Central memory CD4-positive, alpha-beta T cell (primary cell): ENCODE measurements at places on chromosomes 3 and 15.

DNA sequence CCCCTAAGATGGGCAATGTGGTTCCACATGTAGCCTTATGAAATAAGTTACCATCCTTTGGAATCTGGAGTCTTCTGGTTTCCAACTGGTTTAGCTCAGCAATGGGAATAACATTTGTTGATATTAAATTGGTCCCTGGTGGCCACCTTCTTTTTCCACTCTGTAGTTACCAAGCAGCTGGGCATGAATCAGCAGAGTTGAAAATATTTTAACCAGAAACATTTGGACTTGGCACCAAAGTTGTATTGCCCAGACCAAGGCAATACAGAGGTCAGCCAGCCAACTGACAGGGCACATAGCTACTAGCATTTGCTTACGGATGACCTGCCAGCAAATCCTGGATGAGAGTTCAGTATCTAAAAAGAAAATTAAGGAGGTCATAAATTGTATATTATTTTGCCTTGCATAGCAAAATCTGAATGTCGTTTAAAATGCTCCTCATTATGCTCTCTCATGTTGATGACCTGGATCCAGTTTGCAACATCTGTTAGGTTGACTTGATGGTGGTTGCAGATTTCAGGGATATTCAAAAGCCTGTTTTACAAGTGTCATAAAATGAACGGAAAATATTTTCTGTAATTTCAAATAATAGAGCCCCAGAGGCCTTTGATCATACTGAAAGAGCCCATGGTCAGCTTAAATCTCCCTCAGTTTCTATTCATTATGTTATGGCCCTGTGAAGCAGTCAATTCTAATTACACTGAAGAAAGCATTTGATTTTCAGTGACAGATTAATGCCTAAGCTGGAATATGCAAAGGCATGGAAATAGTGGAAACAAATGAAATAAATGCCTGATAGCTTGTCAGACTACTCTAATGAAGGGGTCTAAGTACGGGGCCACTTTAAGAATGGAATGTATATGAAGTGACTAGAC, 54.6 kb downstream of the PPM1L start:
- DNase-seq: no peak

DNA sequence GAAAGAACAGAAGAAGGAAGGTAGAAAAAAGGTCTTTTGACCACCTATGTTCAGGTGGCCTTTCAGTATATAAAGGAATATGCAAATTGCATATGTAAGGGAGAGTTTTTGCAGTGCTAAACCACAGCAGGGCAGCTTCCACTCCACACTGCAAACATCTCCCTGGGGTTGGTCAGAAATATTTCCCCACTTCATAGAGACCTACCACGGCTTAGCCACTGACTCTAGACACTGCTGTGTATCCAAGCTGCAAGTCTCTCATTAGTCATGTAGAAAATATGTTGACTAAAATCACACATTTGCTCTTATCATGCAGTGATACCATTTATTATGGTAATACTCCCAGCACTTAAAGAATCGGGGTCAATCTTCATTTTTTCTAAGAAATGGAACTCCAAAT, 214.9 kb upstream of the NR2F2 start:
- DNase-seq: no peak

GRCh38 chr3:139975594-139976365, 40.8 kb downstream of the CLSTN2 start:
- no peak for DNase-seq

- no peak for DNase-seq
Measured at GRCh38 chr3:4802903-4803302, 176.3 kb upstream of the BHLHE40 start.

DNA sequence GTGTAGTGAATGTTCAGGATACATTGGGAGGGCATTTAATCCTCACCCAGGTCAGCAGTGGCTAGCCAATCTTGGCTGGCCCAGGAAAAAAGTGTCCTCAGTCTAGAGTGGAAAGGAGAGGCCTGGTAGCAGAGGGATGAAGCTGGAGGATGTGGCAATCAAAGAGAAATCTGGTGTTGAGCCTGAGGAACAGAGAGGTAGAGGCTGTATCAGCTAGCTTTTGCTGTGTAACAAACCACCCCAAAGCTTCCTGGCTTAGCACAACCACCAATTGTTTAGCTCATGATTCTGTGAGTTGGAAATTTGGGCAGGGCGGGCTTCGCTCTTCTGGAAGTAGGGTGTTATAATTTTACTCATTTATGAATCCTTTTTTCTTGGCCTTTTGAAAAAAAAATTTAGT, 49.8 kb upstream of the PRR23E start:
- DNase-seq: no peak

DNA sequence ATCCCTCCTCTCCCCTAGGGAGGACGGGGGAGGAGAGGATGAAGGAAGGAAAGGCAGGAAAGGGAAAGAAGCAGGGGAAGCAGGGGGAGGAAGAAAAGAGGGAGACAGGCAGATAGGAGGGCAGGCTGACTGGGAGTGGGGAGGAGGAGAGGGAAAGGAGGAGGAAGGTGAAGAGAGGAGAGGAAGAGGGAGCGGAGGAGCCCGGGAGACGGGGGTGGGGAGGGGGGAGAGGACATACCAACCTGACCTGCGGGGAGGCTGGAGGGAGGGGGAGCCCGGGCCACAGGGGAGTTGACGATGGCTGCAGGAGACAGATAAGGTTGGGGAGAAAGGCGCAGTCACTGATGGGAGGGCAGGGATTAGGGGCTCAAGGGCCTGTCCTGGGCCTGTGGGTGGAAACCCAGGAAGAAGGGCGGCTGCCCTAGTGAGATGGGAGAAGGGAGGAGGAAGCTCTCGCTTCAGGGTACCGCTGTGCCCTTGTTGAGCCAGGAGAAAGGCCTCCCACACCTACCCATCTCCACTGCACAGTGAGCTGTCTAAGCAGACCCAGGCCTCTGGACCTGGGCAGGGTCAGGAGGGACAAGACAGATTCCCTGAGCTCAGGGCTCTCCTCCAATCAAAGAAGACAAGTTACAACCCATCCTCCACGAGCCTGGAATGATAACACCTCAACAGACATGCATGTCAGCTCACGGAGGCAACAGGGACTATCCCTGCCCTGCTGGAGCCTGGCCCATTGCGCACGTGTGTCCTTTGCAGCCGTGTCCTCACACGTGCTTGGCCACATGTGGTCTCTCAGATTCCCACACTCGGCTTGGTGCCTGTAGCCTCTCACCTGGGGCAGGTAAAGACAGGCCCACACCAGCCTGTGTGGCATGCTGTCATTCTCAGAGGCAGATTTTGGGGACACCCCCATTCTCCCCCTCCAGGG, 27.9 kb downstream of the C3orf18 start:
- no peak for DNase-seq

DNA sequence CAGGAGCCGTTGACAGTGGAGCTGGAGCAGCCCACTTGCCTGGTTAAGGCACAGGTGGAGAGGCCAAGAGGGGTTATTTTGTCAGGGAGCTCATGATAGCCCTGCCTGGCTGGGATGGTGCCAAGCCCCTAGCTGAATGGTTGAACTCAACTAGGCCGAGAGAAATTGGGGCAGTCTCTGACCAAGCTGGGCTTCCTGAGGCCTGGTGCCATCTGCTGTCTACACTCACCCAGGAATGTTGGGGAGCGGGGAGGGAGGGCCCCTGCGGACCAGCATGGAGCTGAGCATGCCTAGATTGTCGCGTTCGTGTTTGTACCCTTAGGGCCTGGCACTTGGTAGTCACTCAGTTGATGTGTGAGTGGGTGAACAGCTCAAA, 1.2 kb downstream of the BRPF1 start:
- DNase-seq: no peak

- no peak for DNase-seq
Measured at GRCh38 chr3:127209155-127209839, 16.4 kb downstream of the PRR23E start.
